ENCODE measurements at places on chromosomes 3 and 15.

GRCh38 chr15:49801796-49802195, 180.9 kb downstream of the DTWD1 start:
- no peak for DNase-seq

- DNase-seq, result no peak
These were observed 496.6 kb upstream of the NAALADL2 start for GRCh38 chr3:174362556-174362955.

GRCh38 chr3:110955301-110955880, 116.2 kb upstream of the NECTIN3 start:
- DNase-seq, result no peak

- DNase-seq, result no peak
These were observed 57.9 kb downstream of the ARHGAP31 start for GRCh38 chr3:119352034-119352609.

DNA sequence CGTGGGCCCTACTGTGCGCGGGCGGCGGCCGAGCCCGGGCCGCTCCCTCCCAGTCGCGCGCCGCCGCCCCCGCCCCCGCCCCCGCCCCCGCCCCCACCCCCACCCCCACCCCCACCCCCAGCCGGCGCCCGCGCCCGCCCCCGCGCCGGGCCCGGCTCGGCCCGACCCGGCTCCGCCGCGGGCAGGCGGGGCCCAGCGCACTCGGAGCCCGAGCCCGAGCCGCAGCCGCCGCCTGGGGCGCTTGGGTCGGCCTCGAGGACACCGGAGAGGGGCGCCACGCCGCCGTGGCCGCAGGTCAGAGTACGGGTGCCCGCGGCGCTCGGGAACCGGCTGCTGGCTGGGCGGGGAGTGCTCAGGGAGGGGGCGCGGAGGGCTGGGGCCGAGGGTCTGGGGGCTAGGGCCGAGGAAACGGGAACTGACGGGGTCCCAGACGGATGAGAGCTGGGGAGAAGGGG, 1.1 kb upstream of the PPARG start:
- peak; percentile 68 for DNase-seq

GRCh38 chr3:32667072-32667582, 17.9 kb upstream of the CNOT10 start:
- DNase-seq, result no peak

GRCh38 chr3:183117056-183117455, 17.8 kb upstream of the MCCC1 start:
- DNase-seq, result no peak

- no peak for DNase-seq
These were observed 103.8 kb upstream of the MME start for GRCh38 chr3:154976072-154976983.

DNA sequence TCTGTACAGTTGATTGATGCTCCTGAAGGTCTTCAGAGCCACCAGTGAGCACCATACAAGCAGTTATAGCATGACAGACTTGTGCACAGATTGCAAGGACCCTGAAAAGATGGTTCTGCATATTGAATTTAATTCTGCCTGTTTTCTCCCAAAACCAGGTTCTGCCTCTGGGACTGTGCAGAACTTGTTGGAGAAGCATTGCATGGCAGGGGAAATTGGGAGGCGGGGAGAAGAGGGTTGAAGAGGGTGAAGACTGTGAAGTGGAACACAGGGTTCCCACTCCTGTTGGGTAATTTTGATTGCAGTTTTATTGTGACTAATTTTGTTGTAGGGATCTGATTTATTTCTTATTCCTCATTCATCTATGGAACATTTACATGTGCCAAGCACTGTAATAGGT, 10.3 kb downstream of the ZNF80 start:
- DNase-seq, result no peak
